HuH-7.5 (cell line): ENCODE measurements at places on chromosomes 5 and 9.

DNA sequence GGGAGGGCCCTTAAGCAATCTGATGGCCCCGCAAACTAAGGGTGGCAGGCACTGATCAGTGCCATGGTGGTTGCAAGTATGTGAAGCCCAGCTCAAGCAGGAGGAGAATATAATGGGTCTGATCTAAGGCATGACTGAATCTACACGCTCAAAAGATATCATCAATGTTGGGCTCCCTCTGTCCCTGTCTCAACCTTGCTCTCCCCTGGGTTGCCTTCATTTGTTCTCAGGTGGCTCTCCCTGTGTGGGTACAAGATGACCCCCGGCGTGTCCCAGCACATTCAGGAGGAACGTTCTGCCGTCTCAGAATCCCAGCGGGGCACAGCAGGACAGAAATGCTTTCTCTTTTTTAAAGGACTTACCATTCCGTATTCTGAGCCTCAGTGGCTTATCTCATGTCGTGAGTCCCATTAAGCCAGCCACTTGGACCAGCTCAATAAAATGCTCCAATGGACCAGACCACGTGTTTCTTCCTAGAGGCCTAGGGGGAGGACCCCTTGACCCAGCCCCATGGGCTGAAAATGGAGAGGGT is 12.0 kb upstream of the RNF130 start:
- DNase-seq = no peak

- no peak for DNase-seq
Measured at GRCh38 chr9:130336027-130336610, 70.6 kb downstream of the HMCN2 start.

- DNase-seq = no peak
Measured at GRCh38 chr9:92610470-92611420, 59.2 kb downstream of the IPPK start.

GRCh38 chr5:148932355-148932935 is 106.0 kb downstream of the ADRB2 start:
- DNase-seq = no peak

- no peak for DNase-seq
Measured at GRCh38 chr9:31700252-31701045, 684.0 kb upstream of the ACO1 start.

- DNase-seq = no peak
Measured at GRCh38 chr9:100602342-100602801, 24.5 kb downstream of the CAVIN4 start.

DNA sequence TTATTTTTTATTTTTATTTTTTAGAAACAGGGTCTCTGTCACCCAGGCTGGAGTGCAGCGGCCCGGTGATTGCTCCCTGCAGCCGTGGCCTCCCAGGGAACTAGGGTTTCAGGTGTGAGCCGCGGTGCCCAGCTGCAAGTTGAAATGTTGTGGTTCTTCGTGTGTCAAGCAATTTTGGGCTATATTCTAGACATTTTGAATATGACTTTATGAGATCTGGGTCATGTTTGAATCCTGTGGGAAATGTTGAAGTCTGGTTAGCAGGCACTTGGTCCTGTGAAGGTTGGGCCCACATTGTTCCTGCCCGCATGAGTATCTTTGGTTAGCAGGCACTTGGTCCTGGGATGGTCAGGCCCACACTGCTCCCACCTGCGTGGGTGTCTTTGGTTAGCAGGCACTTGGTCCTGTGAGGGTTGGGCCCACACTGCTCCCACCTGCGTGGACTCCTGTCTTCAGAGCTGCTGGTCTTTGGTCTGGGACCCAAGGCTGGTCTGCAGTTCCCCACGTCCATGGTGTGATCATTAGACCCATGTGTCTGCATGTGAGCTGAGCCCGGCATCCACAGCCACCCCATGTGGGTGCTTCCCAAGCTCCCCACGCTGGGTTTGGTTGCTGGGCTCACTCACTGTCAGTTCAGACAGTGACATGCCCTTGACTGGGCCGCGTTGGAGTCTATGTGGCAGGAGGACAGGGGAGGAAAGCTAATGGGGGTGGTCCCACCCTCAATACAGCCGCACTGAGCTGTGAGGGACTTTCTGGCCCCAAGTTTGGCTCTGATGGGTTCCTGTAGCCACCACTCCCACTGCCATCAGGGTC is 7.1 kb downstream of the FBXW5 start:
- no peak for DNase-seq

- no peak for DNase-seq
Measured at GRCh38 chr5:135537745-135538144, 2.0 kb upstream of the NEUROG1 start.

GRCh38 chr9:132014218-132014805 is 65.4 kb downstream of the MED27 start:
- no peak for DNase-seq

DNA sequence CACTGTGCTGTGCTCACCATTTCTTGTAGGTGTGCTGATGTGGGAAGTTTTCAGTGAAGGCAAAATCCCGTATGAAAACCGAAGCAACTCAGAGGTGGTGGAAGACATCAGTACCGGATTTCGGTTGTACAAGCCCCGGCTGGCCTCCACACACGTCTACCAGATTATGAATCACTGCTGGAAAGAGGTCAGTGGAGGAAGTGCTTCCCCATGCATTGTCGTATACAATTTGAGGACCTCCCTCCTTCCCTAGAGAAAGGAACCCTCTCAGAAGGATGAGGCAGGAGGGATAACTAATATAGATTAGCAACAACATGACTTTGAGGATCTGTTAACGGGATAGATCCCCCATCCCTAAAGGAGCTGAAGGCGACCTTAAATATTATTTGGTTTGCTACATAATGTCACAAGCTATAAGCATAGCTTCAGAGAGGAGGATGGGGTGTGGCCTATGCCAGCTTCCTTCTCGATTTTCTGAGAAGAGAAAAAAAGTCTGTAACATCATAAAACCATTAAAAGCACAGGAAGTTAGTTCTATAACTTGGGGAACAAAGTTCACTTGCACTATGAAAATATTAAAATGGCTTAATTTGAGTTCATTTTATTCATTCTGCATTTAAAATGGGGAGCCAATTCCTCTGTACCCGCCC is 17.0 kb upstream of the CYFIP2 start:
- DNase-seq = no peak

- DNase-seq = no peak
Measured at GRCh38 chr5:93058309-93058708, 522.7 kb downstream of the NR2F1-AS1 start.

DNA sequence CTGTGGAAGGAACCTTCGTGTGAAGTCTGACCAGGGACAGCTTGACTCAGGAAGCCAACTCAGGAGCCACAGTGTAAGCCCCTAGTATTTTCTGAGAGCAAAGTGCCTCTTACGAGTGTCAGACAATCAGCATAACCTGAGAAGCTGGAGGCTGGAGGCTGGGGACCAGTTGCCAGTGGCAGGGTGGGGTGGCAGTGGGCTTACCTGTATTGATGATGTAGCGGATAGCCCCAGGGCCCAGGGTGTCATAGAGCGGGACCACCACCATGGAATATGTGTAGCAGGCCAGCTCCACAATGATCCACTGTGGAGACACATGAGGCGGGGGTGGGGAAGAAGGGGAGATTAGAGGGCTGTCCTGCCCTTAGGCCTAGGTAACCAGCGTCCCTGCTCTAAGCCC is 22.9 kb downstream of the ACSL6 start:
- DNase-seq = no peak

DNA sequence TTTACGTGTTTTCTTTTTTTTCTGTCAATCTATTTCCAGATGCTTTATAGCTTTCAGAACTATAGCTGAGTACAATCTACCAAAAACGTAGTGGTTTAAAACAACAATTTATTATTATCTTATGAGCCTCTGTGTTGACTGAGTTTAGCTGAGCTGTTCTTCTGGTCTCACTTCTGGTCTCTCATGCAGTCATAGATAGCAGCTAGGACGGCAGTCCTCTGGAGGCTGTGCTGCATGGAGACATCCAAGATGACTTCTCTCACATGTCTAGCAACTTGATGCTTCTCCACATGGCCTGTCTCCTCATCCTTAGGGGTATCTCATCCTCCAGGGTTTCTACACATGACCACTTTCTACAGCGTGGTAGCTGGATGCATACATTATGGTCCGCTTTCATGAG is 22.0 kb upstream of the RAD23B start:
- DNase-seq = no peak

GRCh38 chr5:139392678-139393496 is 2.0 kb downstream of the PROB1 start:
- peak; percentile 92 for DNase-seq

GRCh38 chr5:6423327-6424109 is 25.1 kb upstream of the UBE2QL1 start:
- no peak for DNase-seq

- no peak for DNase-seq
Measured at GRCh38 chr9:105281272-105281671, 36.8 kb downstream of the SLC44A1 start.

- no peak for DNase-seq
Measured at GRCh38 chr9:125189011-125189360, 617 bp downstream of the PPP6C start.

DNA sequence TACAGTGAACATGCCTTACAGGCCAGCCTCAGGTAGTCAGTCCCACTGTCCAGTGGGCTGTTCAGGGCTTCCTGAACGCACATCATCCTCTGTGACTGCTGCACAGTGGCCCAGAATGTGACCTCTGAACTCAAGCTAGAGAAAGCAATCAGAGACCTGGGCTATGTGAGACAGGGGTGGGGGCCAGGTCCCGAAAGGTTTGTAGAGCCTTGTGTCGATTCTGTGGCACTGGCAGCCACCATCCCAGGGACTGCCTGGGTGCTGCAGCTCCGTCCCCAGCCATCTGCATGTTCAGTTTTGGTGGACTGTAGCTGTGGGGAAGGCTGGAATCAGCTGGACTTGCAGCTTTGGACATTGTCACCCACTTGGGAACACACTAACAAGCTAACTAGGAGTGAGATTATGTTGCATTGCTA is 47.7 kb downstream of the MVB12B start:
- no peak for DNase-seq

GRCh38 chr9:128555180-128555721 is 2.9 kb downstream of the SPTAN1 start:
- peak; percentile 83 for DNase-seq

GRCh38 chr5:103255691-103256090 is 2.9 kb upstream of the MACIR start:
- DNase-seq = no peak

DNA sequence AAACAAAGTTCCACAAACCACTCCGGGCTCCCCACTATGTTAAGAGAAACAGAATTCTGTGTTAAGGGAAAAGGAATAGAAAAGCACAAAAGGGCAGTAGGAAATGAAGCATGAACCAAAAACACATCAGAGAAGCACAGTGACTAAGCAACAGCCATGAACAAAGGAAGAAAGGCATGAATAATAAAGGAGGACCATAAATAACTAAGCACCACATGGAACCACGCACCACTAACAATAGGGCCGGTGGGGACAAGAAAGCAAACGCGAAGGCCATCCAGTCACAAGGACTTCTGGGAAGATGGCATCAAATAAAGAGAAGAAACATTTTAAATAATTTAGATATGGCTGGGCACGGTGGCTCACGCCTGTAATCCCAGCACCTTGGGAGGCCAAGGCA is 18.0 kb downstream of the PRUNE2 start:
- DNase-seq = no peak

DNA sequence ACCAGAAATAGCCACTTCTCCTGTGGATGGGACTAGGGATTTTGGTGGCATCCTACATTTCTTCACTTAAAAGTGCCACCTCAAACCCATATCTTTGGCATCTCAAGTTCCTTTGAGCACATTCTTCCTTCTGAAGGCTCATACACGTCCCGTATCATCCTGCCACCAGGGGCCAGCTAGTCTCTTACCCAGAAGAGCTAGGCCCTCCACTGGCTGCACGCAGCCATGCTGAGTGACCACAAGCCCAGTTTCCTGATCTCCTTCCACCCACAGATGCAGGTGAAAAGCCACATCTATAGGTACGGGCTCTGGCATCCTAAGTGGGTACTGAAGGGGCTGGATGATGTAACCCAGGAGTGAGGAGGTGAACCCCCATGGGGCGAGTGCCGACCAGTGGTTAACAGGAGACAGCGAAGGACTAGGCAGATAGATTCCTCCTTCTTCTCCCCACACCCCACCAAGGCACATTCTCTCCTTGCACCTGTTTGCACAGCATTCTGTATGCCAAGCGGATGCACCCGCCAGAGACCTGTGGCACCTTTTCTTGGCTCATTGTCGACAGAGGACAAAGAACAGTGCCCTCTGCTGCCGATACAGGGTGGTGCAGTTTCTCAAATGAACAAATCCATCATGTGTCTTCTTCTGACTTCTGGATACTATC is 14.4 kb upstream of the SCGB3A1 start:
- DNase-seq = peak; percentile 82

- no peak for DNase-seq
Measured at GRCh38 chr9:132584601-132585560, 2.5 kb downstream of the BARHL1 start.

GRCh38 chr5:54443270-54443669 is 12.2 kb upstream of the HSPB3 start:
- DNase-seq = no peak

- no peak for DNase-seq
Measured at GRCh38 chr9:134227451-134228411, 63.4 kb upstream of the RNU6ATAC start.

- DNase-seq = no peak
Measured at GRCh38 chr5:156411185-156411613, 84.2 kb downstream of the SGCD start.

- no peak for DNase-seq
Measured at GRCh38 chr9:18826248-18826647, 206.8 kb downstream of the SAXO1 start.

- no peak for DNase-seq
Measured at GRCh38 chr9:115597330-115597895, 479.5 kb upstream of the TNC start.

GRCh38 chr9:134968011-134968822 is 50.5 kb upstream of the FCN1 start:
- no peak for DNase-seq

DNA sequence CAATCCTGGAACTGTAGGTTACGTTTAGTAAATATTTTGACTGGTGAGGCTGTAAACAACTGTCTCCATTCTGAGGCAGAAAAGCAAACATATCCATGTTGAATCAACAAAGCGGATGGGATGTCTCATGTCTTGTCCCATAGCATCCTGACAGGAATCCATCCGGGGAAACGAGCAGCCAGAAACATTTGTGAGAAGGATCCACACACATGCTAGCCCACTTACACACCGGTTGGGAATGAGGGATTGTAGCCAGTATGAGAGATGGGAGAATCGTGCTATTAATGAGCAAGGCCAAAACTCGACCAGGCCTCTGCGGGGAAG is 117.5 kb downstream of the FSTL4 start:
- no peak for DNase-seq

DNA sequence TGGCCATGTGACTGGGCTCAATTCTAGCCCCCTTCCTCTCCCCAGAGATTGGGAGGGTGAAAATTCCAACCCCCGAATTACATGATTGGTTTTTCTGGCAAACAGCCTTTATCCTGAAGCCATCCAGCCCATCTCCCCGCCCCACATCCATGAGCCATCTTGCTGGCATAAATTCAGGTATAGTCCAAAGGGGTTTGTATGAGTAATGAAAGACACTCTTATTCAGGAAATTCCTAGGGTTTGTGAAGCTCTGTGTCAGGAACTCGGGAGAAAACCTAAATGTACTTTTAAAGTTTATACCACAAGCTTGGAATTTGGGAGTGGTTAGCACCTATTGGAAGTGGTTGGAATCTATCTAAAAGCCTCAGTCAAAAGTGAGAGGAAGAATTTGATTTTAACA is 80.6 kb upstream of the SIMC1 start:
- DNase-seq = no peak

GRCh38 chr9:116504893-116505480 is 182.1 kb upstream of the TRIM32 start:
- DNase-seq = no peak

- no peak for DNase-seq
Measured at GRCh38 chr5:171310819-171311321, 1.8 kb downstream of the TLX3 start.

- peak; percentile 88 for DNase-seq
Measured at GRCh38 chr5:150286820-150287219, 2.8 kb downstream of the CAMK2A start.
